NCI-H1694 (cell line): ENCODE measurements at places on chromosomes 5 and 9.

- DNase-seq: no peak
Observed at GRCh38 chr9:35521708-35522107, 31.8 kb downstream of the RUSC2 start.

DNA sequence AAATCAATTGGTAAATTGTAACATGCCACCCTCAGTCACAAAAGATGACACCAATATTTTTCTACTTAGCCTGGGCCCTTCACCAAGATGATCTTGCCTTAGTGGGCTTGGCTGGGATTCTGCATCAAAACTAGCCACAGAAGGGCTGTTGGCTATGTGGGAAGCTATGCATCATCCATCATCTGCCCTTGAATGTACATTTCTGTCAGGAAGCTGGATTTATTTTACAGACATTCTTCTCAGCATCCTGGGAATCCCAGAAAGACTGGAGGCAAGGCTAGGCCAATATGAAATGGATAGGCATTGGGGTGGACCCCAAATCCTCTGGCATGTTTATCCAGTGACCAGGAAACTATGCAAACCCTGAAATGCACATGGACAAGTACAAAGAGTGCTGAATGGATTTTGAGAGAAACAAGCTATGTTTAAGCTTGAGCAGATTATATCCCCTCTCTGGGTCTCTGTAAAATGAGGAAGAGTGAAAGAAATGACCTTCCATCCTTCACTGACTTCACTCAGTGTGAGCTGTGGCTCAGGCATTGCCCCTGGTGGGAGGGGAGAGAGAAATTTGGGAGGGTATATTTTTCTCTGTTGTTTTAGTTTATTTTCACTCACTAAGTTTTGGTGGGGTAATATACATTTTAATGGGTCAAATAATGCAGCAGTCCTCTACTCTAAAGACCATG, 283.6 kb downstream of the EBF1 start:
- no peak for DNase-seq

DNA sequence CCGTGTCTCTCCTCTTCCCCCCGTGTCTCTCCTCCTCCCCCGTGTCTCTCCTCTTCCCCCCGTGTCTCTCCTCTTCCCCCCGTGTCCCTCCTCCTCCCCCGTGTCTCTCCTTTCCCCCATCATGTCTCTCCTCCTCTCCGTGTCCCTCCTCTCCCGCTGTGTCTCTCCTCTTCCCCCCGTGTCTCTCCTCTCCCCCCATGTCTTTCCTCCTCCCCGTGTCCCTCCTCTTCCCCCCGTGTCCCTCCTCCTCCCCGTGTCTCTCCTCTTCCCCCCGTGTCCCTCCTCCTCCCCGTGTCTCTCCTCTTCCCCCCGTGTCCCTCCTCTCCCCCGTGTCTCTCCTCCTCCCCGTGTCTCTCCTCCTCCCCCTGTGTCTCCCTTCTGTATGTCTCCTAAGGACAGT, 12.8 kb upstream of the RNU6ATAC start:
- DNase-seq: no peak

DNA sequence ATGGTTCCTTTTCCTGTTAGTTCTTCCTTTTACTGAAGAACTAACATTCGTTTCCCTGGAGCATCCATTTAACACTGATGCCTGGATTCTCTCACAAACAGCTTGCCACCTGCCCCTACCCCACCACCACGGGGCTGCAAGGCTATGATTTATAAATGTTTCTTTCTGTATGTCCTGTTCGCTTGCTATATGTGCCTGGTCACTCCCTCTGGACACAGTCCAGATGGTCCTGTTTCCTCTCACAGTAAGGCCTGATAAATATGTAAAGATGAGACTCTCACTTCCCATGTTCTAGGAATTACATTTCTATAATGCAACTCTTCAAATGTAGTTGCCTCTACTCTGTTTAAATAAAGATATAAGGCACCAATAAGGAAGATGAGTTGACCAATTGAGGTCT, 146.4 kb upstream of the SHB start:
- no peak for DNase-seq

DNA sequence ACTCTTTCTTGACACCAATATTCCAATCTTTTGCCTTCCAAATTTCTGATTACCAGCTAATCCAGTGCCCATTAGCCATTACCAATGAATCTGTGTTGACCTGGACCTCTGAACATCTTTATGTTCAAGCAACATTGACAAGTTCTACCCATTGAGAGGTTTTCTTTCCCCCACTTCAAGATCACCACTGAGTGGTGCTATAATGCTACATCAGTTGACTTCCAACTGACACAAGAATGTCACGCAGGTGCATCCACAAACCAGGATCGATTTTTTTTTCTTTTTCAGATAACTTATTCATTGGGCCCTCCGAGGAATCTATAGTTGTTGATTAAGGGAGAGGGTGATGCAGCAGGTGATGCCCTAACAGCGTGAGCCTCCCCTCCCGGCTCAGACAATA, 102.6 kb downstream of the SLC1A3 start:
- DNase-seq: no peak

DNA sequence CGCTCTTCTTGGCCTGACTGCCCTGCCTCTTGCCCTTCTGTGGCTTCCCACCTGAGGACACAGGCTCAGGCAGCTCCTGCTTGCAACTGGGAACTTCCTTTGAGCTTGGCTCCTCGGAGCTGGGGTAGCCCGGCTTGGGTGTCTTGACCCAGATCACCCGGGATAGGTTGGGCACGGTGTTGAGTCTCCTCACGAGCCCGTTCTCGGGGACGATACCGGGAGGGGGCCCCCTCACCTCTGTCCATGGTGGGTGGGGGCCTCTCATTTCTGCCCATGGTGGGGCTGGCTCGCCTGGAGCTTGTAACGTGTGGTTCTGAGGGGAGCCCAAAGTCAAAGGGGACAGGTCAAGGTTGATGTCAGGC, 7.8 kb upstream of the DDX41 start:
- no peak for DNase-seq

GRCh38 chr5:74956278-74956677, 90.1 kb upstream of the FAM169A start:
- no peak for DNase-seq

- DNase-seq: no peak
Observed at GRCh38 chr5:80246001-80246758, 9.7 kb downstream of the SERINC5 start.

DNA sequence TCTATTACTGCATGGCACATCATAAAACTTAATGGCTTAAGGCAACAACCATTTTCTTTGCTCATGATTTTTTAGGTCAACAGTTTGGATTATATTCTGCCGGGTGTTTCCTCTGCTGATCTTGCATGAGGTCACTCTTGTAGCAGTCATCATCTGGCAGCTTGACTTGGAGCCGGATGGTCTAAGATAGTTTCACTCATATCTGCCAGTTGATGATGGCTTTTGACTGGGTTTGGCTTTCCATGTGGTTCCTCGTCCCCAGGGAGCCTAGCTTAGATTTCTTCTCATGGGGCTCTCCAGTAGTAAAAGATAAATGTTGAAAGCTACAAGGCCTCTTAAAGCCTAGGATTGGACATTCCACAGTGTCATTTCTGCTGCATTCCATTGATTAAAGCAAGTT, 27.4 kb downstream of the LNPEP start:
- no peak for DNase-seq

- no peak for DNase-seq
Observed at GRCh38 chr9:78677326-78677725, 380.4 kb downstream of the PSAT1 start.

DNA sequence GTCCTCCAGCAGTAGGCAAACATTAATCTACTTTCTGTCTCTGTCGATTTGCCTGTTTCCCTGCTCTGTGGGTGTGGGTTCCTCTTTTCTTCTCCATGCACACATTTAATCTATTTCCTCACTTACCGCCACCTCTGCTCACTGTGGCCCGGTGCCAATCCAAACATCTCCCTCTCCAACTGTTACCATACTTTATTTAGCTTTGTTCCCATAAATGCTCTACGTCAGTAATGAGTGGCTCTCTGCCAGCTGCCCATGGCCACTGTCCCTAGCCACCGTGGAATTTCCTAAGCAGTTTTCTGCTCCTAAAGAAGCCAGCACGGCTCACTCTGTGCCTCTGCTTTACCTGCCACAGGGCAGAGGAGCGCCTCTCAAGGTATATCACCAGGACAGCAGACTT, 19.5 kb upstream of the GOLPH3 start:
- DNase-seq: peak; percentile 87

DNA sequence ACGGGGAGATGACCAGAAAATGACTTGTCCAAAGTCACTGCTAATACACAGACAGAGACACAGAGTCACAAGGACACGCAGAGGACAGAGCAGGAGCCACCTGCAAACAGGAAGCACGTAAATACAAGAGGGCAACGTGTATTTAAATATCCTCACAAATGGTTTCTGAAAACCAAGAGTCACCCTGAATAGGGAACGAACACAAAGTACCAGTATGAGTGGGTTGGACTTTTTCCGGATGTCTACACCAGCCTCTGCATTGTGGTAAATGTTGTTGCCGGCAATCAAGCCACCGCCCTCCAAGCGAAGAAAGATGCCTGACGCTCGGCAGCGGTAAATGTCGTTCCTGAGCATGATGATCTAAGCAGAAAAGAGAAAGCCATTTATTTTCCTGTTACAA, 44.5 kb downstream of the FBXO10 start:
- DNase-seq: no peak

DNA sequence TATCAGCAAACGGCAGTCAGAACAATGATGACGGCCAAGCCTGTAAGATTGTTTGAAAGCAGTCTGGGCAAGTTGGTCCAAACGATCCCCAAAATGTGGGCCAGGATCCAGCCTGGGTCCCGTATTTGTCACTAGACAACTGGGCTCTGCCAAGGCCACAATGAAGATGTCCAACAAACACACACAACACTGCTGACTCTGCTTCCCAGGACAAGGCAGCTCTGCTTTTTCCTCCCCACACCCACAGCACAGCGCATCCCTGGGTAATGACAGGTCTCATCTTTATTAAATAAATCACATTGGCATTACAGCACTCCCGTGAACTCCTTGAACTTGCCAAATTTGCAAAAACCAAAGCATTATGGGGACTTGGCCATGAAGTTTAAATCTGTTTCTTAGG, 424.1 kb upstream of the ACTBL2 start:
- no peak for DNase-seq

GRCh38 chr9:6014670-6015270, 654 bp downstream of the RANBP6 start:
- DNase-seq: no peak

- DNase-seq: no peak
Observed at GRCh38 chr5:136309932-136310598, 55.3 kb downstream of the TRPC7 start.

- DNase-seq: no peak
Observed at GRCh38 chr9:35426627-35427026, 63.3 kb upstream of the RUSC2 start.

GRCh38 chr5:125961150-125961549, 462.1 kb upstream of the GRAMD2B start:
- DNase-seq: no peak

GRCh38 chr5:119054101-119054500, 16.8 kb upstream of the DMXL1 start:
- no peak for DNase-seq

GRCh38 chr5:41270423-41271251, 57.3 kb upstream of the C6 start:
- peak; percentile 25 for DNase-seq

- no peak for DNase-seq
Observed at GRCh38 chr5:11037941-11038340, 276.9 kb upstream of the DAP start.

GRCh38 chr5:51326844-51327243, 56.4 kb upstream of the ISL1 start:
- DNase-seq: no peak

DNA sequence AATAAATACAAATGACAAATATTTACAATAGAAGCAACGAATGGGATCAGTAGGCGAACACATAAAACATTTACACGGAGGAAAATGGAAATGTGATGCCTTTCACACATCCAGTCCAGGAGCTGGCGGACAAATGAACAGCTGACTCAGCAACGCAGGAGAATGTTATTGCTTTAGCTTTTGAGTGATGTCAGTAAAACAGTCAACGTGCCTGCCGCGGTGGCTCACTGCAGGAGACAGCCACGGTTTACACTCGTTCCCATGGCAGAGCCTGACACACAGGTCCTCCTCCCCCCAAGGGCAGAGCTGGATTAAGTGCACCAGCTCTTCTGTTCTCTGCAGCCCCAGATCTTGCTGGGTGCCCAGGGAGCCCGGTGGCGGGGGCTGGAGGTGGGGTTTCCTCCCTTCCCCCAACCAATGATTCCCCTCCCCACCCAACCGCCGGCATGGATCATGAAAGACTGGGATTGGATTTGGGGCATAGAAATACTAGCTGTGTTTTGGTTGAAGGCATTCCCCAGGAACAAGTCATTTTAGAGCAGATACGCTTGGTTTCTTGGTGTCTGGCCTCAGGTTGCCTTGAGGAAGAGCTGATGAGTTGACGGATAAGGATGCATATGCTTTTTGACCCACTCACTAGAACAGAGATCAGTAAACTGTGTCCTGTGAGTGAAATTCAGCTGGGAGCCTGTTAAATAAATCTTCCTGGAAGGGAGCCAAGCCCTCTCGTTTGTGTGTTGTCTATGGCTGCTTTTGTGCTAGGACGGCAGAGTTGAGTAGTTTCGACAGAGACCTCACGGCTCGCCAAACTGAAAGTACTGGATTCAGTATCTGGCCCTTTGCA, 12.5 kb downstream of the STC2 start:
- peak; percentile 29 for DNase-seq

DNA sequence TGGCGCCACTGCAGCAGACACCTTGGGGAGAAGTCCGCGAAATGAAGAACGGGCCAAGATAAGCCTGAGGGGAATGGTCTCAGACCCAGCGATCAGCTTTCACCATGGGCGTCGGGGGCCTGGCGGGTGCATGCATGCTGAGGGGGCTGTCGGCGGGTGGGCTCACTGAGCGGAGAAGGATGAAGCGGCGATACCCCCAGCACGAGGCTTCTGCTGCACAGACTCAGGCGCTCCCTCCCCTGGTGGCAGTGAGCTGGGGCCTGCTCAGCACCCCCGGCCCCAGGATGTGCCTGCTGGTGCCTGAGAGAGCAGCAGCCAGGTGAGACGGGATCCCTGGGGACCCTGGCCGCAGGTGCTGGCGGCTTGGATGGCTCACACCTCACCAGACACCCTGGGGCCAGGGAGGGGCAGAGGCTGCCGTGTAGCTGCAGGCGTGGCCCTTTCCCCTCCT, 31.2 kb downstream of the CEP72 start:
- DNase-seq: no peak

DNA sequence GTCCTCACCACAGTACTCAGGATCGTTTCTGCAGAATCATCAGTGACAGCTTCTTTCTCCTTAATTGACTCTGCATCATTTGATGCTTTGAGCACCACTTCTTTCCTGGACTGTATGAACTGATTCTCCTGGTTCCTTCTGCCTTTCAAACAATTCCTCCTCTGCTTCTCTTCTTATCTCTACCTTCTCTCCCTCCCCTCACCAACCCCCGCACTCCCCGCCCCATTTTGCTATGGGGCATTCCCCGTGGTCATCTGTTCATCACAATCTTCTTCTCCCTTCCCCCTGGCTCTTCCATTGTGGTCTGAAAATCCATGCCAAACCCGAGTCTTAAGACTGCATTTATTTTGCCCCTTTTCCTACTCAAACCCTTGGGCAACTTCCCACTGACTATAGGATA, 57.9 kb downstream of the FAM78A start:
- DNase-seq: no peak
